ENCODE measurements at places on chromosomes 1 and 21. TPM values are rescaled to one million over a fixed set of nuclear protein-coding genes. Genes with fewer than 3 reads are reported as not detected.

The CCDC17 gene
- total RNA-seq, result 6.5 TPM

The PARK7 gene
- total RNA-seq, result 92.2 TPM

The RNU1-4 gene
- total RNA-seq, result under 0.01 TPM

The SLC9C2 gene
- not detected for total RNA-seq

The PRELP gene
- total RNA-seq, result 16.2 TPM

The SMPDL3B gene
- total RNA-seq, result 3.2 TPM

The NR5A2 gene
- 0.60 TPM for total RNA-seq

The LIX1L gene
- total RNA-seq, result 7.6 TPM

The ELK4 gene
- 37.7 TPM for total RNA-seq

DNA sequence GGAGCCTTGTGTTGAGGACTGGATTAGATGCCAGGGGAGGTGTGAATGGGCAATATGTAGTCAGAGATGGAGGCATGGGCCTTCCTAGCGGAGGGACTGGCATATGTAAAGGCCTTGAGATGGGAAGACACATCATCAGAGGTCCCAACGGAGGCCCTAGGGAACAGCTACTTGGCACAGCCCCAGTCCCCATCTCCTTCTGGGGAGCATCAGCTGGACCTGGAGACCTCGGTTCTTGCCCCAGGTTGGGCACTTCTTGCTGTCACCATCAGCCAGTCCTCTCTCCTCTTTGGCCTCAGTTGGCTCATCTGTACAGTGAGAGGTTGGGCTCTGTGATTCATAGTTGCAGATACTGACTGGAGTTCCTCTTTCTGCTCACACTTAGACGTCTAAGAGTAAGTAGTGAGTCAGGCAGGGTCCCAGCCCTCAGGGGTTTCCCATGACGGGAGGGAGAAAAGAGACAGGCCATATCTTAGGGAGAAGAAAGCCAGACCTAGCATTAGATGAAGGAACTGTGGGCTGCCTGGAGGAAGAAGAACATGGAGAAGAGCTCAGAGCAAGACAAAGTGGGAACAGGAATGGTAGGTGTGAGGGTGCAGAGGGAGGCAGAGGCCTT, 3.4 kb upstream of the MARCKSL1 start:
- DNase-seq, result no peak

GRCh38 chr1:180892272-180892671, 20.4 kb upstream of the KIAA1614 start:
- no peak for DNase-seq

- no peak for DNase-seq
These were observed 33.3 kb upstream of the KCNE1 start for GRCh38 chr21:34545079-34545884.

- DNase-seq, result no peak
These were observed 10.0 kb upstream of the FAM131C start for GRCh38 chr1:16083486-16083885.

DNA sequence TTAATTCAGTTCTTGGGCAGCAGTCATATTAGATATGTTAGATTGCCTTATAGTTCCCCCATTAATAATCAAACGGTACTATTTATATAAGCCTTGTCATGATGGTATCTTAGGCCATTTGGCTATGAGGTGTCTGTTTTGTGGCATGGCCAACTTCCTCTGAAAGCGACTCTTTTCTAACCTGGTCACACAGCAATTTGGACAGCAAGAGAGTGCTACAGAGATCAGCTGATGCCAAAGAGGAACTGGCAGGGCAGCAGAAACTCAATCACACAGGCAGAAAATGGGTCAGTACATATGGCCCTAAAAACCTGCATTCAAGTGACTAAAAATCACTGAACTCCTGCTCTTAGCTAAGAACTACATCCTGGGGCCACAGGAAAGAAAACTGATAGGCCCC, 13.4 kb upstream of the MUTYH start:
- DNase-seq, result no peak

GRCh38 chr1:18939398-18940302, 16.8 kb downstream of the IFFO2 start:
- no peak for DNase-seq

DNA sequence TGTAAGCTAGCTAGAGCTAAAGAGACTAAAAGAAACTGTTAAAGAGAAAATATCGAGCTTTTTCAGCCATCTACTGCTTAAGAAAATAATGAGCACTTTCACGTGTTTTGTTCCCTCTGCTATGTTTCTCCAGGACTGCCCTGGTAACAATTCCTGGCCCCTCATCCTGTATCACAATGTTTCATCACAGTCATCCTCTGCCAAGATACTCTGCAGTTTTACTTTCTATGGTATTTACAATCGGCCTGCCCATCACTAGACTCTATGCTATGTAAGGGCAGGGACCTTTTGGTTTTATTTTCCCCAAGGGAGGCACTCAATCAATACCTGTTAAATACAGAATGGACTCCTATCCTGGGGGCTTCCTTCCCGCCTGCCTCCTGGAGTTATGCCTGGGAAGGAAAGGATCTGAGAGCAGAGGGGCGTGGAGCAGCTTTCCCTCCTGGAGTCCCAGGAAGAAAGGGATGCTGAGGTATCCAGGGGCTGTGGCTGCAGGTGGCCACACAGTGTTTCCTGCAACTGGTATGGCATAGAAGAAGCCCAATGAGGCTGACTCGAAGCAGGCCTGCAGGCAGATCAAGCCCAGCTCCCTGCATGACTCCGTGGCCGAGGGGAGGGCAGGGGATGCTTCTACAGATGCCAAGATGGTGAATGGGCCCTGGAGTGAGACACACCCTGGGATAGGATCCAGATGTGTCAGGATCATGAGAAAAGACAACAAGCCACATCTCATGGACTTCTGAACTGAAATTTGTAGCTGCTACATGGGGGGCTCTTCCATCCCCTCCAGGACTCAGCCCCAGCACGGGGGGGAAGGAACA, 52.9 kb downstream of the MATN1 start:
- no peak for DNase-seq

GRCh38 chr1:244089561-244089960, 38.5 kb downstream of the ZBTB18 start:
- no peak for DNase-seq

DNA sequence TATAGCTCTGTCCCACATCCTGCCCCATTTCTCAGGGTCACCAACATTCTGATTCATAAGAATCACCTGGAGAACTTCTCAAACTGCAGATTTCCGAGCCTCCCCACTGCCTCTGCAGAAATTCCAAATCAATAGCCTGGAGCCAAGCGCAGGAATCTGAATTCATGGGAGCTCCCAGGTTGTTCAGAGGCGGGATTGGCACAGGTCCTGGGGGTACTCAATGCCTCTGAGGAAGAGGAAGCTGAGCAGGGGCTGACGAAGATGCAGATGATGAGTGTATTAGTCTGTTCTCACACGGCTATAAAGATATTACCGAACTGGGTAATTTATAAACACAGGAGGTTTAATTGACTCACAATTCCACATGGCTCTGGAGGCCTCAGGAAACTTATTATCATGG, 455.5 kb downstream of the MATN1 start:
- DNase-seq, result peak; percentile 67

DNA sequence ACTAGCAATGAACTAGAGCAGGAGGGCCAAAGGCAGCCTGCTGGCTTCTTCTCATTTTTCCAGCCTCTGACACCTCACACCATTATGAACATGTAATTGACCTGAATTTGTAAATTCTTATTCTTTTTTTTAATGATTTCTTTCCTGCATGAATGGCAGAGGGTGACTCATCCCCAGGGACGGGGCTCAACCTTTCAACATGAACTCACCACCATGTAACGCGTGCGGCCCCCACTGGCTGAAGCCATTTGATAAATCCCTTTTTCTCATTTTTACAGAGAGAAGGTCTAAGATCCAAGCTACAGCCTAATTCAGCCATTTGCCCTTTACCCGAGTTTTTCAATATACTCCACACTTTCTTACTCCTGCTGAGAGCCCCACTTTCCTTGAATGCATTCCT, 9.3 kb upstream of the ETS2 start:
- no peak for DNase-seq

GRCh38 chr1:149926296-149926695, 1.3 kb downstream of the SF3B4 start:
- DNase-seq, result no peak

- no peak for DNase-seq
These were observed 1.9 kb upstream of the ID3 start for GRCh38 chr1:23561076-23561812.

DNA sequence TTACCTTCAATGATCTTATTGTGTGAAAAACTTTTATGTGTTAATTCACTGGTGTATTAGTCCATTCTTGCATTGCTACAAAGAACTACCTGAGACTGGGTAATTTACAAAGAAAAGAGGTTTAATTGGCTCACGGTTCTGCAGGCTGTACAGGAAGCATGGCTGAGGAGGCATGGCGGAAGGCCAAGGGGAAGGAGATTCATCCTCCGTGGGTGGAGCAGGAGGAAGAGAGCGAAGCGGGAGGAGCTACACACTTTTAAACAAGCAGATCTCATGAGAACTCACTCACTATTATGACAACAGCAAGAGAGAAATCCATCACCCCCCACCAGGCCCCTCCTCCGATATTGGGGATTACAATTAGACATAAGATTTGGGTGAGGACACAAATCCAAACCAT, 44.2 kb upstream of the RGS7 start:
- no peak for DNase-seq

GRCh38 chr1:97573553-97573952, 347.3 kb downstream of the DPYD start:
- no peak for DNase-seq

- peak; percentile 17 for DNase-seq
These were observed 3.2 kb upstream of the SRM start for GRCh38 chr1:11062965-11063401.

DNA sequence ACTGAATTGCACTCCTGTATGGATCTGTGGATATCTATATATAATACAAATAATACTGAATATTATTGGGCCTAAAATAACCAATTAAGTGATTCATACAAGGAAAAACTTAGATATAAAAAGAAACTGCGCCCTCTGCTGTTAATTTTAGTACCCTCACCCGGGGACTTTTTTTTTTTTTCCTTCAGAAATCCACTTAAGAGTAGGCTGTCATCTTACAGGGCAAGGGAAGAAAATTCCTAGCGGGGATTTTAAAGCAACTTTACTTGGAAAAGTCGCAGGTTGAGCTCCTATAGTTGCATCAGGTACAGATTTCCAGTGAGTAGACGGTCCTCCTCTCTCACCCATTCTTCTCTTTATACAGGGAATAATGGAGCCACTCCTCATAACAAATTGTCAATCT, 1.3 kb downstream of the NTNG1 start:
- no peak for DNase-seq

All from suprapubic skin (tissue), 4 donors.